ENCODE measurements at places on chromosomes 1 and 21.
A peak's percentile ranks its signal among the peaks of the same experiment; 100 is the strongest.

GRCh38 chr1:212255705-212256307, 29.4 kb upstream of the PPP2R5A start:
- no peak for DNase-seq

- DNase-seq = no peak
These were observed 47.1 kb upstream of the PLA2G2C start for GRCh38 chr1:20233394-20233793.

- no peak for DNase-seq
These were observed 5.0 kb downstream of the ALPL start for GRCh38 chr1:21514245-21514644.

- no peak for DNase-seq
These were observed 51.0 kb downstream of the AHDC1 start for GRCh38 chr1:27552911-27553420.

- DNase-seq = no peak
These were observed 59.8 kb downstream of the LPAR3 start for GRCh38 chr1:84833194-84833593.

- DNase-seq = no peak
These were observed 78.9 kb downstream of the MAP3K21 start for GRCh38 chr1:233406339-233406960.

DNA sequence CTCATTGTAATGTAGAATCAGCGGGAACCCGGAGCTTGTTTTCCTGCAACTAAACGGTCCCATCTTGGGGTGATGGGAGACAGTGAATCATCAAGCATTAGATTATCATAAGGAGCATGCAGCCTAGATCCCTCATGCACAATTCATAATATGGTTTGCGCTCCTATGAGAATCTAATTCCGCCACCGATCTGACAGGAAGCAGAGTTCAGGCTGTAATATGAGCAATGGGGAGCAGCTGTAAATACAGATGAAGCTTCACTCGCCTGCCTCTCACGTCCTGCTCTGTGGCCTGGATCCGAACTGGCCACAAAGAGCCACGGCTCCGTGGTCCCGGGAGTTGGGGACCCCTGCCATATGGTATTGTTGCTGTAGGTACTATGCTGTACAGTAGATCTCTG, 1.6 kb downstream of the IFI44 start:
- DNase-seq = no peak

- DNase-seq = no peak
These were observed 6.8 kb downstream of the THEM5 start for GRCh38 chr1:151846686-151847237.

DNA sequence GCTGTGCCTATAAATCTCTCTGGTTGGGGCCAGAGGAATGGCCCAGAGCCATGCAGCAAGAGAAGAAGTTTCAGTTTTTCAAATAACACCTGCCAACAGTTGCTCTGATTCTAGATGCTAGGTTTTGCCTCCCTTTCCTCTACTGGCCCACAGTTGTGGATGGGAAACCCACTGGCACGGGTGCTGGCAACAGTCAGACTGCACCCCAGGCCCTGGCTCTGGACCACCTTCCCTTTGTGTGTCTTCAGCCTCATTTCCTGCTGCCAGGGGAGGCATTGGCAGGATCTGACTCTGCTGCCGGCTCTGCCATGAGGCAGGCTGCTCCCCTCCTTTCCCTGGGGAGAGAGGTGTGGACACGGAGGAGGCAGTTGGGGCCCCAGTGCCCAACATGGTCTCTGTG, 142.0 kb downstream of the IGSF21 start:
- DNase-seq = no peak

DNA sequence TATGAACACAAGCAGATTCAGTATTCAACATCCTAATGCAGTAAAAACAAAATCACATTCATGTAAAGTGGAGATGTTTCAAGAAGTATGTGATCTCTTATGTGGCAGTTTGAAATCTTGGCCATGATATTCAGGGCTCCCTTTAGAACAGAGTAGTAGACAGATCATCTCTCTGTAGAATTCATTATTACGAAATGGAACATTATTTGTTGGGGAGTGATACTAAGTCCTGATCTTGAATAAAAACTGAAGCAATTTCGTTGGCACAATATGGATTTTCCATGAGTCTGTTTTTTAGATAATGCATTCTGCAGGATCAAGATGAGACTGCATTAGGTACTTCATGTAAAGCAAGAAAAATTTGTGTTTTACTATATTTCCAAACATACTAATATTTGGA, 264.4 kb upstream of the NRIP1 start:
- DNase-seq = no peak

DNA sequence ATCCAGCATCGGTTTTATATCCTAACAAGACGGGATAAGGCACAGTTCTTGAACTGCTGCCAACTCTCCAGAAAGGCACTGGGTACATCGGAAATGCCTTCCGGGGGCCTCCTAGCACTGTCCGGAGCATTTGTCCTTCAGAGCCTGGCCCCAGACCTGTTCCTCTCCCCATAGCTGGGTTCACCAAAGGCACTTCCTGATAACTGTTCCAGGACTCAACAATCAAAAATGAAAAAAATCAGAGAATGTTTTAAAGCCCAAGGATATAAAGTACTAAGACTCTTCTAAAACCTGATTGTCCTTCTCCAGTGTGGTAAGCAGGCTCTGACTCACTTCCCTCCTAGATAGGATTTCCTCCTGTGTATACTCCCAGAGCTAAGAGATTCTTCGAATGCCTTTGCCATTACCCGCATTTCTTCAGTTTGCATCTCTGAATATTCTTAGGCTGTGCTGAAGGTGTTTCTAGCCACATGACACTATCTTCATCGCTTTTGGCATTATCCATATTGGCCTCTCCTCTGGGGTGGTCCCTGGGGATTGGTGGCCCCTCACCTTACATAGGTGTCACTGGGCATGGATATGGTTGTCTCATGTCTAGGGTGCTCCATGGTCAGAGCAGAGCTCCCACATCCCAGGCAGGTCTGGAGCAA, 112.9 kb downstream of the ZBTB18 start:
- DNase-seq = no peak

- DNase-seq = no peak
These were observed 7.1 kb upstream of the IKBKE start for GRCh38 chr1:206463137-206463536.

DNA sequence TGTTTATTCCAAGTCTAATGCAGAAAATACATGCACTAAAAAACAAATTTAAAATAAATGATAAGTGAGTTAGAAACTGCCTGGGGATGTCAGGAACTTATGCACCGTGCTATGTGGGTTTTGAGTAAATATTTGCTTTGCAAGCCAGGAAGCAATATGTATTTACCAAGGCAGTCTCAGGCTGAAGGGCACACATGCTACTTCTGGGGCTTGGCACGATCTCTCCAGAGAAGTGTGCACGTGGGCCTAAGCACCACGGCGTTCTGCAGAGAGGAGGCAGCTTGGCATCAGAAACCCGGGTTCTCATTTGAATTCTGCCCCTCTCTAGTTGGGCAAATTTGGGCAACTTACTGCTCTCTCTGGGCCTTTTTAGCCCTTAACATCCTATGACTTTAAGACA, 72.6 kb upstream of the ROR1 start:
- no peak for DNase-seq

GRCh38 chr1:15391366-15391765, 18.3 kb upstream of the EFHD2 start:
- no peak for DNase-seq

- DNase-seq = no peak
These were observed 11.8 kb downstream of the NPHP4 start for GRCh38 chr1:5980314-5981008.

DNA sequence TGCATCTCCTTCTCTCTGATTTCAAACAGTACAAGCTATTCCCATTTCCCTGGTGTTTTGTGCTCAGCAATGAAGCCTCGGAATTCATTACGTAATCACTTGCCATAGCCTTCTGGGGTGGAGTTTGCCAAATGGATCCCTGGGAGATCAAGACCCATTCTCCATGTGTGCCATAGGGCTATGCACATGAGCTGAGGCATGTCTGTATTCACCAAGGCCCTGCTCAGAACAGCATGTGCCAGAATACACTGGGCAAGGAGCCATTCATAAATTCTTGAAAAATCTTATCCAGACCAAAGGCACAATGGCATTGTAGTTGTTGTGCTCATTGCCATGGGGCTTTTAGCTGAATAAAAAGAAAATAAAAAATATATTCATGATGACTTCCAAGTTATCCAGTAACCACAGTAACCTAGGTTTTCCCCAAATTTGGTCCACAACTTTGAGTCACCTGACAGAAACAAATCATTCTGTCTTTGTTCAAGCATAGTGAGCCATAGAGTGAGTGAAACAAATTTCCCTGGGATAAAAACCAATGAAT, 53.0 kb downstream of the CRB1 start:
- no peak for DNase-seq

- DNase-seq = no peak
These were observed 426.7 kb upstream of the RUNX1 start for GRCh38 chr21:35475762-35476161.

- DNase-seq = peak; percentile 69
These were observed 734.2 kb upstream of the ADAMTS5 start for GRCh38 chr21:27700974-27701614.

- DNase-seq = no peak
These were observed 6.3 kb upstream of the IL20 start for GRCh38 chr1:206859082-206859521.

DNA sequence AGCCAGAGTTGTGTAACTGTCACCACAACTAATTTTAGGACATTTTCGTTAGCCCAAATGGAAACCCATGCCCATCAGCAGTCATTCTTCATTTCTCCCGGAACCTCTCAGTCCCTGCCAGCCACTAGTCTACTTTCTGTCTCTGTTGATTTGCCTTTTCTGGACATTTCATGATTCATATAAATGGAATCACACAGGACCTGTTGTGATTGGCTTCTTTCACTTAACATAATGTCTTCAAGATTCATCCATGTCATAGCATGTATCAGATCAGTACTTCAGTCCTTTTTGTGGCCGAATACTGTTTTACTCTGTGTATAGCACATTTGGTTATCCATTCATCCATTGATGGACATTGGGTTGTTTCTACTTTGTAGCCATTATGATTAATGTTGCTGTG, 7.1 kb downstream of the SLC66A1 start:
- DNase-seq = no peak

DNA sequence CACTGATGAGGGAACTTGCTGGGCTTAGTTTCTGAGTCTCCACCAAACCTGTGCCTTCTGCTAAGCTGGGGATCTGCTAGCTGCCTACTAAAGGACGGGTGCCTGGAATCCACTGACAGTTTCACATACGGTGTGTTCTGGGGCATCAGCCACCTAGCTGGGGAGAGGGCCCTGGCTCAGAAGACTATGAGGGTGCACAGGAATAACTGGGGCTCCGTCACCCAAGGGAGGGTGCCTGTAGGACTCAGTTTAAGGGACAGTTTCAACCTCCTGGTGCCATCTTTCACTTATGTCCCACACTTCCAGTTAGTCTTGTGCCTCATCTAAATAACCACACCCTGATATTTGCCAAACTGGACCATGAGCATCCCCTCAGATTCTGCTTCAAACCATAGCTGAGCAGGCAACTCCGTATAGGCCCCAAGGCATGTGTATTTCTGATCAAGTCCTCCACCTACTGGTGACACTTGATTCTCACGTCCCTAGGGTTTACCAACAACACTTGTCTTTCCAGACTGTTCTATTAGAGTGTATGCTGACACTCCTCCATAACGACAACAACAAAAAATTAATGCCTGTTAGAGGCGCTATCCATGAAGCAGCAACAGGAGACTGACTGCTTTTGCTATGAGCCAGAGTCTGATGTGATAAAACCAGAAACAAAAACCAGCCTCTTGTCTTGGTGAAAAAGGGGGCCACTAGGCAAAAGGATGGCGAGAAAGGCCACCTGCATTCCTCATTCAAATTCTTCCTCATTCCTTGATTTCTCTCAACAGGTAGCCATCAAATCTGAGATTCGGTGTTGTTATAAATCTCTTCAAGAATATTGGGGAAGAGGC, 55.0 kb upstream of the PAXBP1 start:
- no peak for DNase-seq

DNA sequence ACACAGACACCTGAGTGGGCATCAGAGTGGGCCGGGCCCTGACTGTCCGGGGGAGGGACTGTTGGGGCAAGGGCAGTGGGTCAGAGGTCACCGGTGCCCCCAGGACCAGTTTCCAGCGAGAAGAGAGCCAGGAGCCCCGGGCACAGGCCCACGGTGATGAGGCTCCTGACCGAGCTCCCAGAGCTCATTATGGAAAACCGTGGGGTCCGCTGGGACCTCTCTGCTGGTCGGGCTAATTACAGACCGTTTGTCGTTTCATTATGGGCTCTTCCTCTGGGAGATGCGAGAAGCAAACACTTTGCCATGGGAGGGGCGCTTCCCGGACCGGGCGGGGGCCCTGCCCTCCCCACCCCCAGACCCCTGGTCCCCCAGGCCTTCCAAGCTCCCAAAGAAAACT, 12.0 kb upstream of the TTLL10 start:
- DNase-seq = no peak

DNA sequence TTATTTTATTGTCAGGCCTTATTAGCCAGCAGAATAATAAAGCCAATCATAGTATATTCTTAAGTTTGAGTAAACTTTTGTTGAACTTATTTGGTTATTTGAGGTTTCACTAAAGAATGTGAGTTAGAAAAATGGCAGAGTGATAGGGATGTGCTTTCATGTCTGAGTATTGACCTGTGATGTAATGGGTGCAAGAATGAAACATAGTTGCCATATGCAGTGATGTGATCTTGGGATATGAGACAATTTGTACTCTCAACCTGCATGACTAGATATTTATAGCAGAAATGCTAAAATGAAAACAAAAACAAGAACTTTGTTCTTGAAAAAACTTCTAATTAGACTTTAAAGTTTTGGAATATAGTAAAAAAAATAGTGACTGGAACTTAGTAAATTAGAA, 97.9 kb downstream of the DISP1 start:
- DNase-seq = no peak

DNA sequence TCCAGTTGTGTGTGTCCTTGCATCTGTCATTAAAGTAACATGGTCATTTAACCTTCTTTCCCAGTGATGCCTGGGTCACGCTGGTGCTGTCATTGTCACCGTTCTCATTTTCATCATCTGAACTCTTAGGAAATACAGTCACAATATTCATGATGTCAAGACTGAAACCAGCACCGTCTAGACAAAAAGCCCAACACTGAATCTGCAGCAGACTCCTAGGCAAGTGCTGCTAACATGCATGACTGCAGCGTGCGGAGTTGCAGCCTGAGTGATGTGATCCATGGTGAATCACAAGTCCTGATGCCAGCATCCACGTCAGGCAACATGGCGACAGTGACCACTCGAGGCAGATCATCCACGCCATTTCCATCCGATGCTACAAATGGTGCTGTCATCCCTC, 37.6 kb downstream of the MRPL37 start:
- DNase-seq = no peak

- DNase-seq = no peak
These were observed 84.8 kb upstream of the ATP1A1 start for GRCh38 chr1:116288201-116288598.

- DNase-seq = no peak
These were observed 32.8 kb upstream of the PWP2 start for GRCh38 chr21:44074315-44074958.

GRCh38 chr21:37410639-37411038, 44.1 kb downstream of the DYRK1A start:
- DNase-seq = no peak

GRCh38 chr1:79431340-79431739, 424.8 kb upstream of the ADGRL4 start:
- no peak for DNase-seq

- no peak for DNase-seq
These were observed 11.3 kb downstream of the NFIA start for GRCh38 chr1:61093525-61094137.

Measured in progenitor cell of endocrine pancreas (in vitro differentiated cells).